ENCODE measurements at places on chromosomes 7 and 10.

DNA sequence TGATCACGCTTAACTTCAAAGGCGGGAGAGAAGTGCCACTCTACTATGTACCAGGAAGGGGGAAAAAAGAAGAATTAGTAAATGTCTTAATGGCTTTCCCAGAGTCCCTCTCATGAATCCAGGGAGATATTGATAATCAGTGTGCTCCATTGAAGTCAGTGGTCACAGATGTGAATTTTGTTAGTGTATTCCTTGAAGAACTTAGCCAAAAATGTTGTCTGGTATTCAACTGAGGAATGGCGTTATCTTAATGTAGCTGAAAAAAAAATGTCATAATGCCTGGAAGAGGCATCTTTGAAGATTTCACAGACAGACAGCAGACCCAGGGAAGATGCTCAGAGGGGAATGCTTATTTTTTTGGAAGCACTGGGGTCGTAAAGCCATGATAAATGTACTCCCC lies 250.4 kb downstream of the WDR11 start:
- DNase-seq, result no peak

GRCh38 chr7:148828965-148829364 lies 55.1 kb downstream of the EZH2 start:
- no peak for DNase-seq

- no peak for DNase-seq
Measured at GRCh38 chr7:64101126-64101942, 56.1 kb downstream of the ZNF727 start.

DNA sequence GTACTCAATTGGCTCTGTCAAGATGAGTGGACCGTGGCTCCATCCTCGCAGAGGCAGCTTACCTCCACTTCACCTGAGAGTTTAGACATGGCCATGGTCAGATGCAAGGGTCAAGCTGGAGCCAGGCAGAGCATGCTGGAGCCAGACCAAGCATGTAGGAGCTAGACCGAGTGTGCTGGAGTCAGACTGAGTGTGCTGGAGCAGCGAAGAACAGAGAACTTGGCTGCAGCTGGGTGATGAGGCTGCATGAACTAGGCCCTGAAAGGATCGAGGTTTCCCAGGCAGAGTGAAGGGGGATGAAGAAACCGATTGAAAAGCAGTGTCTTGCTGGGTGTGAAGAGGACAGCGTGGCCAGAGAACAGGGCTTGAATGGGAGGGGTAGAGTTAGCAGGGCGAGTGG lies 86.1 kb downstream of the MKI67 start:
- no peak for DNase-seq

DNA sequence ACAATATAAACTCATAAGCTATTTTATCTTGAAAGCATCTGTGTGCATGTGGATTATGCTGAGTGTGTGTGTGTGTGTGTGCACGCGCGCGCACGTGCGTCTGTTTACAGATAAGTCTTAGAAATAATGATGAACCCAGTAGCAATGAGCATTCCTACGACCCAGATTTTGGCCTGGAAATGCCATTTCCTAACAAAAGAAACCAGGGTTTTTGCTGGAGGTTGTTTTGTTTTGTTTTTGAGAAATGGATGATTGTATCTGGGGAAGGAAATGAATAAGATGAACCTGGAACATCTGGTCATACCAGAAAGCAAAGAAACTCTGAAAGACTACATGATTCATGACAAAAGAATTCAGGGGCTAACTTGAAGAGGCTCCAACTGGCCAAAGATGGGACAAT lies 22.1 kb upstream of the LMOD2 start:
- DNase-seq, result no peak

DNA sequence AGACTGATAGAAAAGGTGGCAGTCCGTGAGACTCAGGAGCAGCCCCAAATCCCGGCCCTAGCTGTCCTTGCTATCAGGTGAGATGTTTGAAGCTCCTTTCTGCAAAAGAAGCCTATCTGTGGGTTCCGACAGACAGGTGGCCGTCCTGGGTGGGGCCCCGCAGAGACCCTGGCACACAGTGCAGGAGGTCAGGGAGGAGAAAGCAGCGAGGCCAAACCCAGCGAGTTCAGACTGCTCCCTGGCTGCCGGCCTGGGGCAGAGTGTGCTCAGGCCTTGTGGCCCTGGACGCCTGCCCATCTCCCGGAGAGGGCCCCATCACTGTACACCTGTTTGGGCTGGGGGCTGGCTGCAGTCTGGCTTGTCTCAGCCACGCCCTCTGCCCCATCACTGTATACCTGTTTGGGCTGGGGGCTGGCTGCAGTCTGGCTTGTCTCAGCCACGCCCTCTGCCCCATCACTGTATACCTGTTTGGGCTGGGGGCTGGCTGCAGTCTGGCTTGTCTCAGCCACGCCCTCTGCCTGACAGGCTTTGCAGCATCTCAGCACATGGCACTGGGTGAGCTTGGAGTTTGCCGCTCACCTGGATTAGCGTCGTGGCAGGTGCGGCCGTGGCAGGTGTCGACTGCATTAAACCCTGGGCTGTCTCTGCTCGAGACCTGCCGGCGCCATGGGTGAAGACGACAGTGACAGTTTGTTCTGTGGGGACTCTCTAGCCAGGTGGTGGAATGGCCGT lies 11.8 kb upstream of the PRKAR1B start:
- no peak for DNase-seq

Measured in CD4-positive, alpha-beta T cell treated with Interleukin-21 for 1 hour (primary cell).